Fibroblast of skin of back (primary cell): ENCODE measurements at places on chromosomes 3 and 15.
A peak's percentile ranks its signal among the peaks of the same experiment; 100 is the strongest.

GRCh38 chr3:106728315-106729098, 648.7 kb upstream of the CCDC54 start:
- peak; percentile 100 for DNase-seq

GRCh38 chr15:51133140-51133765, 38.5 kb upstream of the TNFAIP8L3 start:
- no peak for DNase-seq

GRCh38 chr15:63870487-63871209, 36.9 kb upstream of the HERC1 start:
- DNase-seq = peak; percentile 90

GRCh38 chr3:38205472-38205805, 40.1 kb downstream of the OXSR1 start:
- DNase-seq = no peak

DNA sequence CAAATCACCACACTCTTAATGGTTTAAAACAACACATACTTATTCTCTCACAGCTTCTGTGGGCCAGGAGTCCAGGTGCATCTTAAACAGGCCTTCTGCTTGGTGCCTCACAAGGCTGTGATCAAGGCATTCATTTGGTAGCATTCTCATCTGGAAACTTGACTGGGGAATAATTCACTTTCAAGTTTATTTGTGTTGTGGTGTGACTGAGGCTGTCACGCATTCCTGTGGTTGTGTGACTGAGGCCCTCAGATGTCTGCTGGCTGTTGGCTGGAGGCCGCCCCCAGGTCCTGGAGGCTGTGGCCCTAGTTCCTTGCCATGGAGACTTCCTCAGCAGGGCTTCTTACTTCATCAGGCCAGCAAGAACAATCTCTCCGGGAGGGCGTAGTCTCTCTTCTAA, 16.9 kb upstream of the FAM3D start:
- DNase-seq = peak; percentile 71

GRCh38 chr3:4981294-4981664, 2.0 kb downstream of the BHLHE40 start:
- DNase-seq = no peak

DNA sequence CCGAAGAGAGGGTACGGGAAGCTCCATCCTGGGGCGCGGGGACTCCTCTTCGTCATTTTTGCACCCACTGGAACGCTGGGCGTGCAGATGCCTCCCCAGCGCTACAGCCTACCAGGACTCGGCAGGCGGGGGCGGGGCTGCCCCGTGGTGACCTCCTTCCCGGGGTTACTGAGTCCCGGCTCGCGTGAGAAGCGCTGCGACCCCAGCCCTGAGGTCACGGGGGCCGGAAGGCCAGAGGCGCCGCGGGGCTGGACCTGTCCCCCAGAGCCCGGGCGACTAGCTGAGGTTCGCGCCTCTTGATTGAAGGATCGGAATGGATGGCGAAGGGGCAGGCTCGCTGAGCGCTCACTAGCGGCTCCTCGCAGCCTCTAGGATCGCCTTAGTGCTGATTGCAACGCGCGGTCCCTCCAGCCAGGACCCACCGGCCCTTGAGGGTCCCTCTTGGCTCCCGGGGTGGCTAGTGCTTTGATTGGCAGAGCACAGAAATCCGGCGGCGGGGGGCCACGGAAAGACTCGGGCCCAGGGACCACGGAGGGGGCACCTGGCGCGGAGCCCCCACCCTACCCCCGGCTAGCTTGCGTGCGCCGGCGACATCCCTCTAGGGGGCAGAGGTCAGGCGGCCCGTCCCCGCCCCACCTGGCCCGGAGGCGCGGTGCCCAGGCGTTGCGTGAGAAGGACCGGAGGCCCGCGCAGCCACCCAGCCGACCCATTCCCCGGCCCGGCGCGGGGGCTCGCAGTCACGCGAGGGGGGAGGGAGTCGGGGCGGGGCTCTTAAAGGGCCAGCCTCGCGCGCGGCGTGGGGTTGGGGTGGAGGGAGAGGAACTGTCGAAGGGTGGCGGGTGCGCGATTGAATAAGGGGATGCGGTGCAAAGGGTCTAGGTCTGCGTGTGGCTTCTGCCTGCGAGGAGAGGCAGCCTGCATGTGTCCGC, 781 bp upstream of the CYP1A1 start:
- DNase-seq = peak; percentile 16

- no peak for DNase-seq
These were observed 9.5 kb upstream of the PRKCD start for GRCh38 chr3:53151465-53151864.

DNA sequence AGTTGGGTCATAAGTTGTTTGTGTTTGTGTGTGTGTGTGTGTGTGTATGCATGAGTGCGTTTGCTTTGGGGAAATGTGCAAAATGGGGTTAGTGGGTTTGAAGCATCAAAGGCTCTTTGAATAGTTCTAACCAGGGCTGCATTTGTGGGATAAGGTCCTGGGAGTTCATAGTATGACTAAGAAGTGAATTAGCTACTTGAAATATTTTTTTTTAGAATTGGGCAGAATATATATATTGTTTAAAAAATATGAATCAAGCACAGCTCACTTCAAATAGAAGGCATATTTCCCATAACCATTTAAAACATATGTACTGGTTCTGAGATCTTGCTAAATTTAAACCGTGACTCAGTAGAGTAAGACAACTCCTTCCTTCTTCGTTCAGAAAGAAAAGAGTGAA, 43.1 kb downstream of the IGF2BP2 start:
- peak; percentile 93 for DNase-seq

DNA sequence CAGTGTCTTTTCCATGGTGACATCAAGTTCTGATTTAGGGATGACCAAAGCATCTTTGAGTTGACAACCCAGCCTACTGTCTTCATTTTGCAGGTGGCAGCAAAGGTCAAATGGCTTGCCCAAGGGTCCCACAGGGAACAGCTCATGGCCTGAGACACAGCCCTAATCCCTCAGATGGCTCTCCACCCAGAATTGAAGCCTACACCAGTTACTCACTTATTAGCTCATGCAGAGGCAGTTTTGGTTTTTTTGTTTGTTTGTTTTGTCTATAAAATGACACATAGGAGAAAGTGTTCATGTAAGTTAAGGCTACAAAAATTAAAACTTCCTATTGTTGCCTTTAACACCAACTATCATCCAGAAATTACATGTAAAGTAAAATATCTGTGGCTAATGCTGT, 167.9 kb downstream of the OSBPL10 start:
- DNase-seq = no peak

DNA sequence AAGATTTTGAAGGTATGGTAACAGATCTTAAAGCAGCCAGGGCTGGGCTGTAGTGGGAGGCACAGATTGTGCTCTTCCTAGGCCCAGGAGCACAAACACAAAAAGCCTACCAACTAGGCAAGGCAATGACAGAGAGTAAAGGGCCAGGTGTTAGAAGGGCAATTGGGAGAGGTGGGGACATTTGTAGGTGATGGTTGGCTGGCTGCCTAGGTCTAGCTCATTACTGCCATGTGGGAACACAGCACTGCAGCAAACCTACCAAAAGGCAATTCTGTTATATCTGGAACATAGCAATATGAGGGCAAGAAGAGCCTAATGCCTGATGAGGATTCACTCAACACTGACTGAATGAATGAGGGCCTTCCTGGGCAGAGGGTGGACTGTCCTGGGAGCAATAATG, 30.4 kb downstream of the ARHGEF3 start:
- DNase-seq = no peak

DNA sequence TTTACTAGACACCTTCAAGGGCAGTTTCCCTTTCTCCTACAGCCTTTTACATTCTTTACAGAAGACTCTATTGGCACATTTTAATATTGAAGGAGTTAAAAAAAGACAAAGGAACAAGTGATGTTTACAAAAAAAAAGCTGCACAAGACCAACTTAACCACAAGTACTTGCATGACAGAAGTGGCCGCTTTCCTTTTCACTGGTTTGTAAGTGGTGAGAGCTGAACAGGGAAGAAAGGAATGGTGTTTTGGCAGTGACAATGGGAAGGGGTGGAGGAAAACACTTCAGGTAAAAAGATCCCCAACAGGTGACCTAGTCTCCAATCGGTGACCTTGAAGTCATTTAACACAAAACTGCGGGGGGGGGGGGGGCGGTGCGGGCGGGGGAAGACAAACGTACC, 1.1 kb downstream of the WDR72 start:
- no peak for DNase-seq

- no peak for DNase-seq
These were observed 2.9 kb upstream of the EPHA3 start for GRCh38 chr3:89104499-89104898.
